Mammary microvascular endothelial cell (primary cell): ENCODE measurements at places on chromosomes 13 and 19. TPM values are rescaled to one million over a fixed set of nuclear protein-coding genes. Genes with fewer than 3 reads are reported as not detected.

The FUT6 gene
- total RNA-seq: not detected in 2 replicates

The PRODH2 gene
- not detected in 2 replicates for total RNA-seq

The CACNG8 gene
- total RNA-seq: 0.15 and 0.20 TPM in 2 replicates

The ARHGAP33 gene
- 2.1 and 2.6 TPM in 2 replicates for total RNA-seq

The OVOL3 gene
- total RNA-seq: not detected in 2 replicates

The ZNF587B gene
- total RNA-seq: 10.1 TPM in 2 replicates
